T-helper 1 cell treated with Interleukin-12 subunit alpha and Interleukin-12 subunit beta and Interleukin-4 antibody, amounts not matched to agents 30 ng/mL and 1 ng/mL, for 36 hours (primary cell): ENCODE measurements at places on chromosomes 1 and 21. TPM values are rescaled to one million over a fixed set of nuclear protein-coding genes. Genes with fewer than 3 reads are reported as not detected.

Gene SYPL2
- not detected in 2 replicates for total RNA-seq

Gene GPATCH4
- 45.4 and 46.6 TPM in 2 replicates for total RNA-seq

Gene IL19
- not detected in 2 replicates for total RNA-seq

Gene KLF17
- not detected in 2 replicates for total RNA-seq

Gene CASQ2
- not detected in 2 replicates for total RNA-seq

Gene HSPA6
- 1.1 and 1.6 TPM in 2 replicates for total RNA-seq

Gene SH2D2A
- 234 and 243 TPM in 2 replicates for total RNA-seq

Gene UCK2
- 36.9 and 39.1 TPM in 2 replicates for total RNA-seq

Gene HNRNPU
- 412 and 418 TPM in 2 replicates for total RNA-seq

Gene TP73
- 1.4 and 1.5 TPM in 2 replicates for total RNA-seq

Gene PIGR
- 0.05 TPM in 1 of 2 replicates, not detected in the other for total RNA-seq

Gene UBE4B
- 36.5 and 39.0 TPM in 2 replicates for total RNA-seq

Gene LCE1F
- not detected in 2 replicates for total RNA-seq

Gene HTR6
- total RNA-seq: not detected in 2 replicates

Gene RIPK4
- not detected in 2 replicates for total RNA-seq

Gene ATP1A2
- total RNA-seq: not detected in 2 replicates

Gene TTC24
- total RNA-seq: 2.8 and 3.1 TPM in 2 replicates

Gene ZNF648
- total RNA-seq: not detected in 2 replicates
